Cardiac muscle cell (in vitro differentiated cells and primary cell): ENCODE measurements at places on chromosomes 3 and 15. TPM values are rescaled to one million over a fixed set of nuclear protein-coding genes. Genes with fewer than 3 reads are reported as not detected.

DNA sequence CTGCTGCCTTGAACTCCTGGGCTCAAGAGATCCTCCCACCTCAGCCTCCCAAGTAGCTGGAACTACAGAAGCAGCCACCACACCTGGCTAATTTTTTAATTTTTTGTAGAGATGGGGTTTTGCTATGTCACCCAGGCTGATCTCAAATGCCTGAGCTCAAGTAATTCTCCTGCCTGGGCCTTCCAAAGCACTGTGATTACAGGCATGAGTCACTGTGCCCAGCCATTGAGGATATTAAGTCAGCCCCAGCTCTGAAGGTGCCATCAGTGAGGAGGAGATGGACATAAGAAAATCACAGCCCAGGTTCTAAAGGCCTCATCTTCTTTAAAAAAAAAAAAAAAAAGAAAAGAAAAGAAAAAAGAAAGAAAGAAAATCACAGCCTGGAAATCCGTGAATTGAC lies 26.6 kb upstream of the PSTPIP1 start:
- no peaks in the 10 kb centered on the region for H3K36me3 ChIP-seq
- no peak overlapping the region for H3K27ac ChIP-seq
- H3K4me3 ChIP-seq = no peak overlapping the region
- no peaks in the 10 kb centered on the region for H3K4me1 ChIP-seq
- DNase-seq = peak; percentile 22

DNA sequence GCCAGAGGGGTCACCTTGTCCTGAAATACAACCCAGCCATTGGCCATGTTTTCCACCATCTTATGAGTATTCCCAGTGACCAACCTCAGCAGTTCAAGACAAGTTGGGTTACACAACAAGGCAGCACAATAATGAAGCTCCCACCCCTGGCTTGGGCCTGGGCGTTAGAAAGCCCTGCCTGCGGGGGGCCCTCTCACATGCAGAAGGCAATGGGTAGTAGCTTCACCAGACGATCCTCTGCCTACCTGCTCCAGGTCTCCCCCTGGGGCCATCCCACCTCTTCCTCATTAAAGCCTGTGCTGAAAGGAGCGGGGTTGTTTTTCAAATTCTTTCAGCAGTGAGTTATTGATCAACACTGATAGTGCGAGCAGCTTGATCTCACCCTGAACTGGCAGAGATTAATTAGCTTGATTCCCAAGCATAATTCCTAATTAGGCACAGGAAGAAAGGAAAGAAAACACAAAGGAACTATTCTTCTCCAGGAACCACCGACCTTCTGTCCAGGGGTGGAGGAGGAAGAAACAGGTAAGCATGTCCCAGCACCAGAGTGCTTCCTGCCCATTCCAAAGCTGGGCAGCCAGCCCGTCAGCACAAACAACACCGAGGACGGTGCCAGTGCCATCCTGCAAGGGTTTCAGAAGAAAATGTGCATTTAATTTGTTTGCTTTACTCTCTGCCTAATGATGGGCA lies 79.7 kb upstream of the CGNL1 start:
- no peaks in the 10 kb centered on the region for H3K36me3 ChIP-seq
- no peak overlapping the region for H3K4me3 ChIP-seq
- H3K4me1 ChIP-seq = no peaks in the 10 kb centered on the region
- DNase-seq = no peak

DNA sequence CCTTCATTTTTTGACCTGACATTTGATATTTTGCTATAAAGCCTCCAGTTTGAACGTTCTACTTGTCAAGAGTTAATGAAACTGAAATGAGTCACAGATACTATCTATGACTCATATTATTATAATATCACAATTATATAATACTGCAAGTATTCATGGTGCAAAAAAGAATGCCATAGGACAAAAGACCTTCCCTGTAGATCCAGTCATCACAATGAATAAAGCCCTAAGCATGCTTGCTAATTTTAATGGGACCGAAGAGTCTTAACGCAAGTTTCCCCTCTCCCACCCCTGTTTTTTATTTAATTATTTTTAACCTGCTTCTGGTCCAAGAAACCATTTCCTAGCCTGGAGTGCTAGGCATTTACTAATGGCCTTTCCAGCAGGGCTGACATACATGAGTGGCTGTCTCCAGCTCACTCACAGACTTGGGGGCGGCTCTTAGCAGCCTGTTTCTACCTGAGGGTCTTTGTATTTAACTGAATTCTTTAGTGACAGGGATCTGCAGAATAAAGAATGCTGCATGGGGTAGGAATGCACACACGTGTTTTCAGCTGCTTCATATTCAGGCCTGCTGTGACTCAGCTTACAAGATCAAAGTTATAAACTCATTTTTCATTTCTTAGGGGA lies 61.2 kb downstream of the THBS1 start:
- H3K36me3 ChIP-seq = no peaks in the 10 kb centered on the region
- no peaks in the 10 kb centered on the region for H3K27me3 ChIP-seq
- peaks cover 26% of the 10 kb centered on the region for H3K4me1 ChIP-seq
- peak overlapping the region; percentile 10 for H3K27ac ChIP-seq
- no peak overlapping the region for H3K4me3 ChIP-seq

- H3K4me3 ChIP-seq = no peak overlapping the region
- H3K4me1 ChIP-seq = peaks cover 11% of the 10 kb centered on the region
- DNase-seq = peak; percentile 40
- H3K27me3 ChIP-seq = no peaks in the 10 kb centered on the region
- no peaks in the 10 kb centered on the region for H3K36me3 ChIP-seq
- H3K27ac ChIP-seq = no peak overlapping the region
Observed at GRCh38 chr15:42367041-42367440, 7.7 kb downstream of the CAPN3 start.

DNA sequence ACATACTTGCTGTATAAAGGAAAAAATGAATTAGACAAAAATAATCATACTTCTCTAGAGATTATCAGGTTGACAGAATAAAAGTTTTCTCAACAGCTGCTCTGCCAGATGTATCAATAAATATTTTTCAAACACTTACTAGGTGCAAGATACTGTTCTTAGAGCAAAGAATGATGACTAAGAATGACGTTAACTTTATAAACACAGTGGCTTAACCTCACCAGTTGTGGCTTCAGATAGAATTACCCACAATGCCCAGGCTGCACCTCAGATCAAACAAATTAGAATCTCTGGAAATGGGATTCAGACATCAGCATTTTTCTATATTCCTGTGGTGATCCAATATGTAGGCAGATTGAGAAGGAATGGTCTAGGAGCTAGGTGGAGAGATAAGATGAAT lies 422.4 kb upstream of the ATP11B start:
- no peaks in the 10 kb centered on the region for H3K36me3 ChIP-seq
- H3K27me3 ChIP-seq = no peaks in the 10 kb centered on the region
- no peaks in the 10 kb centered on the region for H3K4me1 ChIP-seq
- no peak overlapping the region for H3K27ac ChIP-seq
- DNase-seq = no peak

- no peaks in the 10 kb centered on the region for H3K27me3 ChIP-seq
- peaks cover 2% of the 10 kb centered on the region for H3K4me1 ChIP-seq
- H3K4me3 ChIP-seq = no peak overlapping the region
- H3K36me3 ChIP-seq = peaks cover 15% of the 10 kb centered on the region
- DNase-seq = peak; percentile 18
Observed at GRCh38 chr3:48268936-48269561, 28.1 kb downstream of the ZNF589 start.

DNA sequence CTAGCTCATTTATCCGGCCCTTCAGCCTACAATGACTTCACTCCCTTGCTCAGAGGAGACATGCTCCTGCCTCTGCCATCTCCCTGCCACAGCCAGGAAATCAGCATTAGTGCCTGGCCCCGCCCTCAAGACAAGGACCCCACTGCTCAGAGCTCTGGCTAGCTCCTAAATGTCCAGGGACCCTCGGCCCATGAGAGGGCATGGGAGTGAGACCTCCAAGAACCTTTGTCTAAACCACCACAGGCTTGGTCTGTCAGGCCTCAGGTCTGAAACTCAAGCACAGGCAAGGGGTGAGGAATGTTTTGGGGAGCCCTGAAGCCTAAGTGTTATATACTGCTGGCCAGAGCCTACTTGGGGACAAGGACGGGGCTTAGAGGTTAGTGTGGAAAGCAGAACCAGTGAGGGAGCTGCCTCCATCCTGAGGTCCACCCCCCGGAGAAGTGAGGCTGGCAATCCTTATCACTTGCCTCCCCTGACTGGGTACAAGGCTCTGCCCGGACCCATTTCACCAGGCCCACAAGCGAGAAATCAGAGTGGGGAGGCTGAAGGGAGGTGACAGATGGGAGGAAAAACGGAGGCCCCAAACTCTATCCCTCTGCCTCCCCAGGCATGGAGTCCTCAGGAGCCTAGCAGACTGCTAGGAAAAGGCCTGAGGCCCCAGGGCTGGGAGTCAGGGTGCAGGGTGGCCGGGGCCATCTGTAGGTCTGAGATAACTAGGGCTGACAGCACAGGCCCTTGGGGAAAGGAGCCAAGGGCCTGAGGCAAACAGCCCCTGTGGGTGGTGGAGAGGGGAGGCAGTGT lies 18.8 kb downstream of the SHF start:
- H3K4me1 ChIP-seq = no peaks in the 10 kb centered on the region
- no peaks in the 10 kb centered on the region for H3K36me3 ChIP-seq
- H3K27me3 ChIP-seq = no peaks in the 10 kb centered on the region
- peak overlapping the region; percentile 65 for H3K27ac ChIP-seq
- no peak overlapping the region for H3K4me3 ChIP-seq

GRCh38 chr15:92095693-92096092 lies 242.2 kb downstream of the SLCO3A1 start:
- H3K4me1 ChIP-seq = no peaks in the 10 kb centered on the region
- H3K27ac ChIP-seq = no peak overlapping the region
- no peak overlapping the region for H3K4me3 ChIP-seq
- H3K36me3 ChIP-seq = no peaks in the 10 kb centered on the region

GRCh38 chr3:49656541-49657112 lies 17.5 kb upstream of the APEH start:
- no peaks in the 10 kb centered on the region for H3K4me1 ChIP-seq
- H3K27ac ChIP-seq = no peak overlapping the region
- no peak overlapping the region for H3K4me3 ChIP-seq
- H3K27me3 ChIP-seq = no peaks in the 10 kb centered on the region
- DNase-seq = peak; percentile 9
- H3K36me3 ChIP-seq = no peaks in the 10 kb centered on the region

- DNase-seq = peak; percentile 53
- H3K4me1 ChIP-seq = no peaks in the 10 kb centered on the region
- H3K36me3 ChIP-seq = no peaks in the 10 kb centered on the region
- H3K4me3 ChIP-seq = no peak overlapping the region
- no peaks in the 10 kb centered on the region for H3K27me3 ChIP-seq
Observed at GRCh38 chr3:45026957-45027356, 854 bp downstream of the CLEC3B start.

- no peaks in the 10 kb centered on the region for H3K4me1 ChIP-seq
- H3K27ac ChIP-seq = no peak overlapping the region
- no peak for DNase-seq
- no peak overlapping the region for H3K4me3 ChIP-seq
Observed at GRCh38 chr15:61831505-61831921, 228.7 kb downstream of the VPS13C start.

The PRR23E gene
- not detected in 2 replicates for total RNA-seq

The MYLK gene
- total RNA-seq = 2.0 and 4.8 TPM in 2 replicates

The TNFSF10 gene
- total RNA-seq = not detected in 2 replicates

The CPNE4 gene
- 2.7 and 7.6 TPM in 2 replicates for total RNA-seq

The GABRG3 gene
- not detected in 2 replicates for total RNA-seq
